ENCODE measurements at places on chromosomes 5 and 9.

DNA sequence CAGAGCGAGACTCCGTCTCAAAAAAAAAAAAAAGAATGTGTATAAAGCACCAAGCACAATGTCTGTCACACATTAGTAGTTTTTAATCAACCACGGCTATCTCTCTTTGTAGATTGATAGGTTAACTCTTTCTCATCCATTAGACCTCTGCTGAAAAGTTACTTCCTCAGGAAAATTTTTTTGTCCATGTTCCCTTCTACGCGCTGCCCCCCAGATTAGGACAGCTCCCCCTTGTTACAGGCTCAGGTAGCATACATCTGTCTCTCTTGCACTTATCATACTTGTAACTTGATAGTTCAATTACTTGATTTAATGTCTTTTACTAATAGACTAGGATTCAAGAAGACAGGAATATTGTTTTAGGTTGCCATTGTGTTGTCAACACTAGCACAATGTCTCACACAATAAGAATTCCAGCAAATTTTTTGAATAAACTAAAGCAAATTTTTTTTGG lies 1.5 kb downstream of the SPDL1 start:
- no peak for DNase-seq

DNA sequence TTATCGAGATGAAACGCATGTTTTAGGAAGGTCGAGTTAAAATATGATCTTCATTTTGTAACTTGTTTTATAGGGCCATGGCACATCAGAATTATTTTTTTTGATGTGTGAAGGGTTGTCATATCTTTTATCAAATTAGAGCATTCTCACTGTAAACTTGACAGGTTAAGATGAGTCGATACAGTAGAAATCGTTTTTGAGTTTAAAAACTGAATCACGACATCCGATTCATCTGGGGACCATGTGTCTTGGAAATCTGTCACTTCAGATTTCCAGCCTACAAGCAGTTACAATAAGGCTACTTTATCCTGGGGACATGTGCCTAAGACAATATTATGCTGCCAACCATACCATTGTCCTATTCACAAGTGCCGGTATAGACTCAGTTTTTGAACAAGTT lies 136.2 kb downstream of the ALDH1A1 start:
- no peak for DNase-seq

DNA sequence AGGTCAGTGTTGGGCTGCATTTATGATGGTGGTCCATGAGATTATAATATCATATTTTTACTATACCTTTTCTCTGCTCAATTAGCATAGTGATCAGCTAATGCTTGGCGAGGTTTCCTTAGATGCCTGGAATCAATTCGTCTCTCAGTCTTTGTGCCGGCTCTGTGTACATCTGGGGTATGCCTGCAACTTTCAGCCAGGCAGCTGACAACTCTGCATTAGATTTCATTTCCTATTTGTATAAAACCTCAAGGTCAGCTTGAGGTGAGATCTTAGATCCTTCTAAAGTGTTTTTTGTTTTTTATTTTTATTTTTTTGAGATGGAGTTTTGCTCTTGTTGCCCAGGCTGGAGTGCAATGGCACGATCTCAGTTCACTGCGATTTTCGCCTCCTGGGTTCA lies 86.8 kb downstream of the MELK start:
- no peak for DNase-seq

DNA sequence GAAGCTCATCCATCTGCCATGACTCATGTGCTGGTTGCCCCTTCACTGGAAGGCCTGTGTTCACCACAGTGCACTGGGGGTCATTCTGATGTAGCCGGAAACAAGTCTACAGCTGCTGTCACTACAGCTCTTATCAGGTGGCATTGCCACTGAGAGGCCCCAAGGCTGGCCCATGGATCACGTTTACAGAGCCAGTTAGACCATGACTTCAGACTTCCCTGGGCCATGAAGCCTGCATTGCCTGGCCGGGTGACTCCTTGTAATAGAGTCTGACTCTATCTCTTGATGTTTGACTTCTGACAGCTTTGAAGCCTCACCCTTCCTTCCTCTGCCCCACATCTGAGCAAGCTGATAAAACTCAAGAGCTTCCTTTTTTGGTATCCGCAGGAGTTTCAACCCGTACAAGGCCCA lies 473.5 kb upstream of the DAP start:
- no peak for DNase-seq

- DNase-seq, result no peak
Measured at GRCh38 chr5:90161414-90161813, 248.1 kb downstream of the CETN3 start.

- DNase-seq, result no peak
Measured at GRCh38 chr5:93611976-93612854, 29.2 kb downstream of the NR2F1 start.

GRCh38 chr5:67200809-67201562 lies 4.4 kb upstream of the CD180 start:
- DNase-seq, result no peak

GRCh38 chr5:34790069-34790468 lies 48.9 kb upstream of the TTC23L start:
- no peak for DNase-seq

DNA sequence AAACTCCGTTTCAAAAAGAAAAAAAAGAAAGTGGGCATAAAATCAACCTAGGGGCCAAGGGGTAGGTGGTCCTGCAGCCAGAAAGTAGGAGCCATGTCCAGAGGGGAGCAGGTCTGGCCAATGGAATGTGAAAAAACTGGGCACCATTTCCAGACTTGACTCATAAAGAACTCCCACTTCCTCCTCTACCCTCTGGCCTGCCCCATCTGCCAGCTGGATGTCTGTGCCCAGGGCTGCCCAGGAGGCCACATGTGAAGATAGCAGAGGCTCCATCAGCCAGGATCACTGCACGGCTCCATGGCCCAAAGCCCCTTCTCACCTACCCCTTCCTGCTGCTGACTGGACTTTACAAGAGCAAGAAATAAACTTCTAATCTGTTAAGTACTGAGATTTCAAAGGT lies 42.1 kb upstream of the EEIG1 start:
- no peak for DNase-seq

- no peak for DNase-seq
Measured at GRCh38 chr9:129270205-129270604, 92.1 kb upstream of the IER5L start.

GRCh38 chr5:172911976-172912375 lies 47.2 kb upstream of the RPL26L1 start:
- no peak for DNase-seq

DNA sequence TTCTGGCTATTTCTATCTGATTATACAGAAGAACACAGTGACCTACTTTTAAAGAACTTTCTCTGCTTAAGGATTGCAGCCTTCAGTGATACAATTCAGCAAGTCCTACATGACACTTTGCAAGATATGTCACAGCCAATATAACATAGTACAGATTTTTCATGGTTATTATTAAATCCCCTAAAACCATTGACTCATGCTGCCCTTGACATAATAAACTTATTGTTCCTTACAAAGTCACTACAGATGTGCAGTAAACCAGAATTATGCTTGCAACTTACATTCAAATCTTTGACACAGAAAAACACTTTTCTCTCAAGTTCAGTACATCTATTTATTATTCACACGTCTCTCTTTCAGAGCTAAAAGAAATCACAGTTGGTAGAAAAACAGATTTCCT lies 1136.3 kb upstream of the ACO1 start:
- no peak for DNase-seq

DNA sequence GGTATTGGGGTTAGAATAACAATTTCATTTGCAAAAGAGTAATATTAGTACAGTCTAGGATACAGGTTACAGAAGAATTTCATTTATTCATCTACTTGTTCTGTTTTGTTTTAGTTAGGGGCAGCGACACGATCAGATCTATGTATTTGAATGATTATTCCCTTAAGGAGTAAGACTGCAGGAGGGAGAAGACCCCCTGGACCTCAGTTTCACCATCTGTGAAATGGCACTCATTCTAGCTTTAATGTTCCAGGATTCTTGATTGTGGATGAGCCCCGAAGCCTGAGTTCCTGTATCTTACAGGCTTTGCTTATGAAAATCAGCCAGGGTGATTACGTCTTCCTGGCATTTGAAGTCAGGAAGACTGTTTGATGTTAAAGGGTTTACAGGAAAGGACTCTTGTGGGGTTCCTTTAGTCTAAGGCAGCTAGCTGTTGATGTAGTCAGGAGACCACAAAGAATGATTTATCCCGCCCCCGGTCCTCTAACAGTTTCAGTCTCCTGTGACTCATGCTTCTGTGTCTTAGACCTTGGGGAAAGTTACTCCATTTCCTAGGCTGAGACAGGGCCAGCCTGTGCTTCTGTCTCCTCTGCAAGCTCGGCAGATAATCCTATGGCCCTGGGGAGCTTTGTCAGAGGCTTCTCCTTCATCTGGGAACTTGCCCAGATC lies 11.5 kb downstream of the SMIM3 start:
- no peak for DNase-seq

- no peak for DNase-seq
Measured at GRCh38 chr9:94915476-94916450, 189.3 kb downstream of the AOPEP start.

DNA sequence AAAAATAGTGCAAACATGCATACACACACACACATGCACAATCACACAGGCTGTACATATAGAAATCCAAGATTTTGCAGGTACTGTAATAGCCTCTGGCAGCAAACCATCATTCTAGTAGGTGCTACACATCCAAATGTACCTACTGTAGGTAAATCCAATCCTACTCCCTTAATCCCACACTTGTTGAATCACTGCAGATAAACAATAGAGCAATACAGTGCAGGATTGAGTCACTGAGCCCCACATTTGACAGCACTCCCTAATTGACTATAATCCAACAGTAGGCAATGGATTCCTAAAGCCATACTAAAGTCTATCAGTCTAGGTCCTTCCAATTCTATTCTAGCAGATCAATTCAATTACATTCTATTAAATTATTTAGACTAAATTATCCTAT lies 1640.5 kb upstream of the CDH9 start:
- DNase-seq, result no peak

DNA sequence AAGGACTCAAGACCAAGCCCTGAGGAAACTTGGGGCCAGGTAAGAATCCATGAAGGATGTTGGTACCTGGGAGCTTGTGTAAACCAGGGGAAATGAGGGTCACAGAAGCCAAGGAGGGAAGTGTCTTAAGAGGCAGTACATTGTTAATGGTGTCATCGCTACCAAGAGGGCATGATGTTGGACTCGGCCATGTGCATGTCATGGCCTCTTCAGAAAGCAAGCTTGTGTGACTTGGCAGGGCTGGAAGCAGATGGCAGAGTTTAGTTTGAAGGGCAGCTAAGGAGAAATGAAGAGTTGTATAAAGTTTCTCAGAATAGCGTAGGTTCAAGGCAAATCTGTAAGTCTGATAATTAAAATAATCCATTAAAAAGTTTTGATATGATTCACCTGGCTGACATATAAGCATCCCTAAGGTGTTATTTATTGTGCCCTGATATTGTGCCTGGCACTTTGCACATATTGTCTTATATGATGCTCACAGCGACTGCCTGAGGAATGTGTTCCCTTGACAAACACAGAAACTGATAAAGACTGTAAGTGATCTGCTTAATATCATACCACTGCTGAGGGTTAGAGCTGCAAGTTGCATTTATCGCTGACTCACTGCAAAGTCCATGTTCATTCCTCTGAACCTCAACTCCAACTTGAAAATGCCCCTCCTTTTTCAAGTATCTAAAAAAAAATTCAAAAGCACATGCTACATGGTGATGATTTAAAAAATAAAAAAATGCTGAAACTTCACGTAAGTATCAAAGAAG lies 81.3 kb upstream of the PTPN3 start:
- no peak for DNase-seq

DNA sequence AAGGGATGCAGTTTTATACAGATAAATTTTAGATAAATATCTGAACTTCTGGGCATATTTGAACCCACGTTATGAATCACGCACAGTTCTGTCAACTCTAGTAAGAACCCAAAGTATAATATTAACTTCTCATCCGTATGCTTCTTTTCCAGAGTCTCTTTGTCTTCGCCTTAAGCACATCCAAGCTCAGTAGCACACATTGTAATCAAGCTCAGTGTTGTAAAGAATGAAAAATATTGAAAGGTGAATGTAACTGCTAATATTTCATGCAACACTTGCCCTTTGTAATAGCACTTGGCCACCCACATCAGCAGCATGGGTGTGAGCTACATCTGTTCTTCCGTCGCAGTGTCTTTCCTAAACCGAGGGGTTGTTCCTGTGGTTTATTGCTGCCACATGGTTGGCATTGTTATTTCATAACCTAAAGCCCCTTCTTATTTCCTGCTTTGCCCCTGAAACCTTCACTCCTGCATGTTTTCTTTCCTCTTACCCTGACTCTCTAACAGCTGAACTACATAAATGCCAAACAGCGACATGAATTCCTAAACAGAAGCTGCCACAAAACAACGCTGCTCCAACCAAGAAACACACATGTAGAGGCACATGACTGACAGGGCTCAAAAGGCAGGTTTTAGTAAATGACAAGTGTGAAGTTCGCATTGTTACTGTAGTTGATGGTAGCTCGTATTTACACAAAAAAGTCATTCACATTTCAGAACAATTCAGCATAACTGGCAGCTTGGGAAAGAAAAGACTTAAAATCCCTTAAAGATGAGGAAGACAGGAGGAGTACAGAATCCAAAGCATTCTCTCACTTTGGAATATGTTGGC lies 190.1 kb upstream of the MEF2C start:
- DNase-seq, result no peak

DNA sequence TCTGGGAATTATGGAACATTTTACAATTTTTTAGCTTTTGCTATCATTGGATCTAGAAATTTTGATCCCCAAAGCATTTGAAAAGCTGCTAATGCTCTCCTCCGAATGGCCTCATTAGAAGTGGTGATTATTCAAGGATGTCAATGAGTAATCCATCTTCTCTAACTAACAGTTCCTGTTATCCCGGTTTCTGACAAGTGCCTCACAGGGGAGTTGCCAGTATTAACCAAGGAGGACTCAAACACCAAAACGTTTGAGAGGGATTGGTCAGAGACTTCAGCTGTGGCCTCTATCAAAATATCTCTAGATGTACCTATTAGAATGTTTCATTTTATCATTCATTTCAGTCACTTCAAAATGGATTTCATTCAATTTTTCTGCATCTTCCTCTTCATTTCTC lies 208.3 kb upstream of the ITGA1 start:
- no peak for DNase-seq

All from urinary bladder (tissue), 4 donors.